ENCODE measurements at places on chromosomes 16 and 17.
A peak's percentile ranks its signal among the peaks of the same experiment; 100 is the strongest.

DNA sequence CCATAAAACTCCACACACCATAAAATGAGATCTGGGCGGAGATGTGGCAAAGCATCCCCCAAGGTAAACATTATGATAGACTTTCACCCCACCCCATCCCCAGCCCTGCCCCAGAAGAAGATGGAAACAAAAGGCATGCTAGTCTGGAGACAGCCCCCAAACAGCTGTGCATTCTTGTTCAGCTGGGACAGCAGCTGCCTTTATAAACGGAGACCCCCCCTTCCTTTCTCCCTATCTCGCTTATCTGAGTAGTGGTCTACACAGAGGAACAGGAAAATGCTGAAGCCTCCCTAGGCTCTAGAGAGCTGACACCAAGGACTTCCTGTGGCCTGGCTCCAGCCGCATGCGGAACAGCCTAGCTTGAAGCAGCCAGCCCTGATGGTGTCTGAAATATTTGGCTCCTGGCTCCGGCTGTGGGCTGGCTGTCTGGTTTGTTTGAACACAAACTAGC is 190.3 kb upstream of the ANKFN1 start:
- no peak for DNase-seq

- DNase-seq = no peak
These were observed 43.6 kb downstream of the BCL7C start for GRCh38 chr16:30850246-30850645.

- DNase-seq = no peak
These were observed 692 bp upstream of the SOCS1 start for GRCh38 chr16:11256661-11257130.

DNA sequence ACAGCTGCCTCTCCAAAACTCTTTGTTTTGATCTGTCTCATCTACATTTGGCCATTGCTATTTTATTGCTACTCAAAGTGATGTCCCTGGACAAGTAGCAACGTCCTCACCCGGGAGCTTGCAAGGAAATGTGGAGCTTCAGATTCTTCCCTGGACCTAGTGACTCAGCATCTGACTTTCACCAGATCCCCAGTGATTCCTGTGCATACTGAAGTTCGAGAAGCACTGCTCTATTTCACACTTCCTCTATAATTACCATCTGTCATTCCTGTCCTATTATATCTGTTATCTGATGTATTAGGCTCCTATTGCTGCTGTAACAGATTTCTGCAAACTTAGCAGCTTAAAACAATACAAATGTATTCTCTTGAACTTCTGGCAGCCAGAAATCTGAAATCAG is 28.5 kb upstream of the VAT1L start:
- no peak for DNase-seq

- DNase-seq = no peak
These were observed 10.6 kb downstream of the RIPOR1 start for GRCh38 chr16:67539271-67539670.

DNA sequence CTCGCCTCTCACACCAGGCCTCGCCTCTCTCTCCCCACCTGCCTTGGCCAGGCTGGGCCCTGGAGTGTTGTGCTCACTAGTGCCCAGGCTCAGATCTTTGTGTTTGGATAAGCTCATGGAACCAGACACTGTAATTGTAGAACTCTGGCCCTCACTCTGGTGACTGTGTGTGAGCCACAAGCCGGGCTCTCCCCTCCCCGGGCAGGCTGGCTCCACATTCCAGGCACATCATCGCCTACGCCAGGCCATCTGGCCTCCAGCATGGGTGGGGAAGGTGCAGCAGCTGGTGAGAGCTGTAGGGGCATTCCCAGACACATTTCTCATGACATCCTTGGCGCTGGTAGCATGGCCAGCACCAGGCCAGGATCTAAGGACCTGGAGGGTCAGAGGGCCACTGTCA is 202.3 kb downstream of the RAB11FIP4 start:
- DNase-seq = no peak

- no peak for DNase-seq
These were observed 10.5 kb upstream of the MMP2 start for GRCh38 chr16:55468352-55468990.

DNA sequence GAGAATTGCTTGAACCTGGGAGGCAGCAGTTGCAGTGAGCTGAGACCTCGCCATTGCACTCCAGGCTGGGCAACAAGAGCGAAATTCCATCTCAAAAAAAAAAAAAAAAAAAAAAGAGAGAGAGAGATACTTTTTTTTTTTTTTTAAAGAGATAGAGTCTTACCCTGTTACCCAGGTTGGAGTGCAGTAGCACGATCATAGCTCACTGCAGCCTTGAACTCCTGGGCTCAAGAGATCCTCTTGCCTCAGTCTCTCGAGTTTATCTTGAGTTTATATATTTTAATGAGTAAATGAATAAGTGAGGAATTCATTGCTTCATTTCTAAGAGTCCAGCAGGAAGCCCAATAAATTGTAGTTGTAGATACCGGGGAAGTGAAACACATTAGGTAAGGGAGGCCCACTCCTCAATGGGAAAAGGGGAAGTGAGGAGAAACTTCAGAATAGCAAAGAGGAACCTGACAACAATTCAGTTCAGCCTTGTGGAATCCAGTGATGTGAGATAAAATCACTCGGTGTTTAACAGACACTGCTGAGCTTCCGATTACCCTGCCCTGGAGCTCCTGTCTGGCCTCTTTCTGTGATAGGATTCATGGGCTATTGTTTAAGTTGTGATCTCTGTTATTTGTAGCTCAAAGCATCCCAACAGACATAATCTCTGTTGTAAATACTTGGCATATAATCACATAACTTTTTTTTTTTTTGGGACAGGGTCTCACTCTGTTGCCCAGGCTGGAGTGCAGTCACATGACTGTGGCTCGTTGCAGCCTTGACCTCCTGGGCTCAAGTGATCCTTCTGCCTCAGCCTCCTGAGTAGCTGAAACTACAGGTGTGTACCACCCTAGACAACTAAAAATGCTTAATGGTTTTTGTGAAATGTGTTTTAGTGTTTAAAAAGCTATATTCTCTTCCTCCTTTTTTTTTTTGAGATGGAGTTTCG is 15.8 kb upstream of the ITGAM start:
- no peak for DNase-seq

- no peak for DNase-seq
These were observed 24.1 kb downstream of the AXIN2 start for GRCh38 chr17:65537343-65537844.

GRCh38 chr16:2328428-2328827 is 12.1 kb downstream of the ABCA3 start:
- DNase-seq = no peak

DNA sequence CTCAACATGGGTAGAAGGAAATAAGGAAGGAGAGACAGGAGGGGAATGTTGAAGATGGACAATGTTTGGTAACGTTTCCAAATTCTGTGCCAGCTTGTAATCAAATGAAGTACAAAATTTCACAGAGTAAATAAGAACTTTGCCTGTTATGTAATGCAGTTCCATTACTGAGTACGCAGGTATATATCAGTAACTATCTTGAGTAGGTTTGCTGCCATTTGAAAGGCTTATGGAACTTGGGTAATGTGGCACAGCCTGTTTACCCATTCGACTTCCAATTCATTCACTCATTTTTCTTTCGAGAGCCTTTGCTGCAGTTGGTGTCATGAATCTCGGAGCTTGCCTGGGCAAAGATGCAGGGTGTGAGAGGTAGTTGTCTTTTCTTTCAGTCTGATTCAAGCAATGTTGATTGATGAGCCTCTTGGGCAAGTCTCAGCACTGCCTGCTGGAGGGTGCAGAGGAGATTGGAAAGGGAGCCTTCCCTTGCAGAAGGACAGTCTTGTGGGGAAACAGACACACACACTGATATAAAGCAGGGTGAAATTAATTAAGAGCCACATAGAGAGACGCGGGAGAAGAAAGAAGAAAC is 53.4 kb downstream of the ZNF18 start:
- DNase-seq = no peak

DNA sequence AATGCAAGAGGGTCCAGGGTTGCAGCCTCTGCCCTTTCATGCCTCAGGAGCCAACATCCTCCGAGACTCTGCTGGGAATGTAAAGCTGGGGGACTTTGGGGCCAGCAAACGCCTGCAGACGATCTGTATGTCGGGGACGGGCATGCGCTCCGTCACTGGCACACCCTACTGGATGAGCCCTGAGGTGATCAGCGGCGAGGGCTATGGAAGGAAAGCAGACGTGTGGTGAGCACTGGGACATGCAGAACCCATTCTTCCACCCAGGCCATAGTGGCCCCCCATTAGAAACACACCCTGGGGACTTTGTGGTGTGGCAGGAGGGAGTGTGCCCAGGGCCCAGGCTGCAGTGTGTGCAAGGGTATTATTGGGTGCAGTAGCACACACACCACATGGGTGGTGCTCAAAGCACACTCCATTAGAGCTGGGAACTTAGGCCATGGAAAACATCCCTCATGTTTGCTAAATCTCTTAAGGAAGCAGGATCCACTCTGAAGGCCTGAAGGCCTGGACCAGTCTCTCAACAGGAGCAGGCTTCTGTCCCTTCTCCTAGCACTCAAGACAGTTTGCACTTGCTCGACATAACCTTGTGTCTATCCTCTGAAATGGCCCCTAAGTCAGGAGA is 7.6 kb downstream of the LIMD2 start:
- DNase-seq = no peak

GRCh38 chr17:42130310-42130936 is 7.8 kb downstream of the HSPB9 start:
- no peak for DNase-seq

- peak; percentile 80 for DNase-seq
These were observed 7.4 kb upstream of the ABR start for GRCh38 chr17:1186923-1187771.

GRCh38 chr16:70696952-70697593 is 11.2 kb upstream of the MTSS2 start:
- DNase-seq = peak; percentile 80

DNA sequence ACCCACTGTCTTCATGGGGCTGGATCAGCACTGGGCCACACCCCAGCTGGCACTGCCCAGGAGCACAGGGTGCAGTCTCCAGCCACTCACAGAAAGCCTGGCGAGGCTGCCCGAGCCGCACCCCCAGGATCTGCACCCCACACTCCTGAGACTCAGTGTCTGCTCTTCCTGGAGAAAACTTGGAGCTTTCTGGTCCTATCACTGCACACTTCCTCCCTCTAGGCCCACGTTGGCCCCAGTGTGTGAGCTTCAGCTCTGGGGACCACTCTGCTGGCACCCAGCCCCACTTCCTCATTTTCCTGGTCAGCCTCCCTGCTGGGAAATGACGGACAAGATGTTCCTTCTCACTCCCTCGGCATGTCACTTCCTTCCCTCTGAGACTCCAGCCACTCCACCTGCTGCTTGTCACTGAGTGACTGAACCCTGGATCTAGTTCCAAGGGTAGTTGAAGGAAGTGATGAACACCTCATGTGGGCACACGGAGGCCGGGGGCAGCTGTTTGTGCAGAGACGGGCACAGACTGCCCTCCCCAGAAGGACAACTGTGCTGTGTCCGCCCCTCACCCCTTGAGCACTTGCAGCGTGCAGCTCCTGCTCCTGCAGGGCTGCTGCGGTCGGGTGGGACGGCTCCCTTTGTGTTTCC is 29.0 kb downstream of the ZC3H18 start:
- no peak for DNase-seq

- no peak for DNase-seq
These were observed 61.6 kb downstream of the GNA13 start for GRCh38 chr17:64994781-64995538.

DNA sequence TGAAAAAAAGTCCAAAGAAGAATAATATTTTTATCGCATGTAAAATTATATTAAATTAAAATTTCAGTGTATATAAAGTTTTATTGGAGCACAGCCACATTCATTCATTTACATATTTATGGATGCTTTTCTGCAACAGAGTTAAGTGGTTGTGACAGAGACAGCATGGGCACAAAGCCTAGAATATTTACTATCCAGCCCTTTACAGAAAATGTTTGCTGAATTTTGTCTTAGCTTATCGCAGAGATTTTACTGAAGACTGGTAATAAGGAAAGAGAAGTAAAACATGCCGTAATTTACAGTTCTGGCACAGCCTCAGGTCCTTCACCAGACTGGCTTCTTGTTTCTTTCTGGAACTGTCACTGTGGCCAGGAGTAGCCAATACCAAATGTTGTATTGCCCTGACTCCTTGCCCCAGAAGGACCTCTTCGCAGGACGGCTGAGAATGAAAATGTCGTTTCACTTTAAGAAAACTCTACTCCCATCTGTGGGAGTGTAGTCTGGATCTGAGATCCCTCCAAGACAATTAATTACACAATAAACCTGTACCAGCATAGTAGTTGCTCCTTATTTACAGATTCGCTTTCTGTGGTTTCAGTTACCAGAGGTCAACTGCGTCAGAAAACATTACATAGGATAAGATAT is 94.9 kb upstream of the GOT2 start:
- DNase-seq = no peak

- no peak for DNase-seq
These were observed 89.4 kb downstream of the YPEL2 start for GRCh38 chr17:59420901-59421300.

DNA sequence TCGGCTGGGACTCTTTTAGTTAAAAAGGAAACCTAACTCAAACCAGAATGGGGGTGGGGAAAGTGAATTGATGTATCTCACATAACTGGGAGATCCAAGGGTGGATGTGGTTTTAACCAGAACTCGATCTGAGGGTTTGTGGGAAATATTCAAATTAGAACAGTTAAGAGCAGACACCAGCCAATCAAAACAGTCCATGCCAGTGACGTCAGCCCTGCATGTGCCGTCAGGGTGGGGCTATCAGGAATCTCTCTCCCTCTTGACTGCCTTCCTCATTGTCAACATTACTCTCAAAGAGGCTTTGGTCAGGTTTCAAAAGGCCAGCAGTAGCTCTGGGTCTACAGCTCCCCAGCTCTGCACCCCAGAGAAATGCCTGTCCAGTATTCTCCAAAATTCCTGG is 94.2 kb upstream of the HSBP1 start:
- DNase-seq = peak; percentile 44

DNA sequence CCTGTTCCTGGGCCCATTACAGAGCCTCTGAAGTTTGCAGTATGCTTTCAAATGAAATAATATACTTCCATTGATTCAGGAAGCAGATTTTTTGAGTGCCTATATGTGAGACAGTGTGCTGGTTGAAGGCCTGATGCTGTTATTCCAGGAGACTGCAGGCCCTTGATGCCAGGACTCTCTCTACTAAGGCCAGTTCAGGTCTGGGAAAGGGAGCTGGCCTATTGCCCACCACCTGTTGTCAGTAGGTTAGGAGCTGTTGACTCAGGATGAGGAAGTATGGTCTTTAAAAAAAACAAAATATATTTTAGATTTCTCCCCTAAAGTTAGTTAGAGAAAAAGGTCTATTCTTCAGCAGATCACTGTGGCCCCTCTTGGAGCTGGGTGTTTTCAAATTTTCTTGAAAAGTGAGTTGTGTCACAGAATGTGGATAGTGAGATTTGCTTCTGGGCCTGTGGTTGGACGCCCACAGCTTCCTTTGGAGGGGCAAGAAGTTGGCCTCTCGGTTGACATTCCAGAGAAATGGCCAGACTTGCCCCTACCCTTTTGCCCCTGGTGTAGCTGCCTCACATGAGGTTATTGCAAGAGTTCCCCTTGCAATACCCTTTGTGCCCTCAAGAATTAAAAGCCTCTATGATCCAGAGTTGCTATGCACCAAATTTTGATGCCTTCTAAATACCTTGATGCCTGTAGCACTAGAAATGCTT is 7.9 kb downstream of the ESRP2 start:
- DNase-seq = no peak

GRCh38 chr17:5236938-5237540 is 2.4 kb upstream of the SCIMP start:
- DNase-seq = no peak

GRCh38 chr17:49997773-49998703 is 3.0 kb upstream of the DLX3 start:
- DNase-seq = peak; percentile 92

All from activated CD8-positive, alpha-beta T cell treated with anti-CD3 and anti-CD28 coated beads, Interleukin-2, amount 10 ng/mL, durations not matched to agents 7 days and 5 days (primary cell).